HCT116 (cell line): ENCODE measurements at places on chromosomes 6 and 20.

- no peak for DNase-seq
Measured at GRCh38 chr6:64733433-64733832, 973.6 kb downstream of the EYS start.

DNA sequence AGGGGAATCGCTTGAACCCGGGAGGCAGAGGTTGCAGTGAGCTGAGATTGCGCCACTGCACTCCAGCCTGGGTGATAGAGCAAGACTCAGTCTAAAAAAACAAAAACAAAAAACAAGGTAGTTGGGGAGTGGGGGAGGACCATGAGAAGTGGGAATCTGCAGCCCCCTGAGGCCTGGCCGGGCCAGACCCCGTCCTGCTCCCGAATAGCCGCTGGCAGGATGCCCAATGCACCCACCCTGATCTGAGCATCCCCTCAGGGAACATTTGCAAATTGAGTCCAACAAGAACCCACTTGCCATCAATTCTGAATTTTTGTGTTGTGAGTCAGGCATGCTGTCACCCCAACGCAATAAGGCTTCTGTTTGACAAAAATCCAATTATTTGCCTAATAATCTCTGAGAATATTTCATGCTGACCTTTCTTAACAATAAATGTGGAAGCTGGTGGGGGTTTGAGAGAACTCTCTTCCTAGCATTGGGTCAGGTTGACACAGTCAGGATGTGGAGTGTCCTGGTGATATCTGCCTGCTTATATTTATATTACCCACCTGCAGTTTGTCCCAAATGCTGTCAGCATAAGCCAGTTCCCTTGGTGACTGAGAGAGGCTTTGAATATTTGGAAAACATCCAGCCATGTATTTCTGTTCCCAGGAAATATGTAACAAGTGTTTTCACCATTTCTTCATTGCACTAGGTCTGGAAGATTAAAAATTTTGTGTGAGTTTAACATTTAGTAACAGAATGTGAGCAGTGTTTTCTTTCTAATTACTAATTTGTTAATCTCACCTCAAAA lies 28.4 kb upstream of the FRMD1 start:
- no peak for DNase-seq

GRCh38 chr6:37872373-37872745 lies 52.8 kb downstream of the ZFAND3 start:
- no peak for DNase-seq

DNA sequence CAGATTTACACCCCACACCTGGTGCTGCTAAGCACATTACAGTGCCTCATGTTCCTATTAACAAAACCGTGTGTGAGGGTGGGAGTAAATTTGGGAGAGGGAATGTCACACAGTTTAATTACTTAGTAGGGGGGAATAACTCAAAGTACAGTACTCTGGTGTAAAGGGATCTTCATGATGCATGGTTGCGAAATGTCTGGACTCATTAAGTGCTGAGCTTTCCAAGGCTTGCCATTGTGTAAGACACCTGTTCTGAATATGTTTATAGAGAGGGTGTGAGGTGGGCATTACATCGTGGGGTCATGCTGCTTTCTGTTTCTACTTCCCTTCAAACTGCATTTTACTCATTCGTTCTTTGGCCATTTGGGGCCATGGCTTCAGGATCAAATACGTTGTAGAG lies 181.2 kb downstream of the ADGRG6 start:
- no peak for DNase-seq

DNA sequence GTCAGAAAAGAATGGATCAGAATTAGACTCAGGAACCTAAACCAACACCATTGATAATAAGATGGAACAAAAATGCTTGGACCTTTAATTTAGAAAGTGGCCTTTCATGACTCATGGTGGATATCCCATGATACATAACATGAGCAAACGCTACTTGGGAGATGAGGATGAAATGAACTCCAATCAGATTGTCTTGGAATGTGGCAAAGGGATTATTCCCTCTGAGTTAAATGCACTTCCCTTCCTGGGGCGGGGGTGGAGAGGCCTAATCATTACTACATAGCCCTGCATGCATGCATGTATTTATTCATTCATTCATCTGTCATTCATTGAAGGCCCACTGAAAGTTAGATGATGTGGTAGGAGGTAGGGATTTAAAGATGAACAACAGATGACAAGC lies 174.0 kb downstream of the AIG1 start:
- DNase-seq, result no peak

- no peak for DNase-seq
Measured at GRCh38 chr6:14719270-14719669, 526.6 kb upstream of the JARID2 start.

DNA sequence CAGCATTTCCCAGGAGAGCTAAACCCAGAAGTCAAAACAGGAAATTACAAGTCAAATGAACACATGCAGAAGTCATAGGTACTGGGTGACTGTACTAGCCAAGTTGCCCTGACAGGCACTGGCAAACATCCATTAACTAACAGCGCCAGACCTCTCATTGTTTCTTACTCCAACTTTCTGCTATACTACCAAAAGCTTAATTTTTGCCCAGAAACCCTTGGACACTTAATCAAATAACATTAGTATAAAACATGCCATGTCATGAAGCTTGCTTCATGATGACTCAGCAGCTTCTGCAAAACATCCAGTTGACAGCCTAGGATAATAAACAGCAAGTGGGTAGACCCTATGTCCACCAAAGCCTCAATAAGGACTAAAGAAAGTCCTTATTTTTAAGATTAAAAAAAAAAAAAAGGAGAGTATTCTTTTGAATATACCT lies 3.5 kb downstream of the NUP153 start:
- no peak for DNase-seq

- DNase-seq, result no peak
Measured at GRCh38 chr6:169880516-169880915, 129.1 kb downstream of the ERMARD start.

DNA sequence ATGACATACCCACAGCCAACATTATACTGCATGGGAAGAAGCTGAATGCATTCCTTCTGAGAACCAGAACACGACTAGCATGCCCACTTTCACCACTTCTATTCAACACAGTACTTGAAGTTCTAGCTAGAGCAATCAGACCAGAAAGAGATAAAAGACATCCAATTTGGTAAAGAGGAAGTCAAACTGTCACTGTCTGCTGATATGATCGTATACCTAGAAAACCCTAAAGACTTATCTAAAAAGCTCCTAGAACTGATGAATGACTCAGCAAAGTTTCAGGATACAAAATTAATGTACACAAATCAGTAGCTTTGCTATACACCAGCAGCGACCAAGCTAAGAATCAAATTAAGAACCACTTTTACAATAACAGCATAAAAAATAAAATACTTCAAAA lies 60.5 kb downstream of the EYS start:
- no peak for DNase-seq
